LNCaP clone FGC (cell line): ENCODE measurements at places on chromosomes 2 and 18.

GRCh38 chr2:134314681-134315368, 61.0 kb downstream of the MGAT5 start:
- DNase-seq, result no peak

GRCh38 chr2:191539068-191539467, 138.9 kb upstream of the NABP1 start:
- DNase-seq, result no peak

DNA sequence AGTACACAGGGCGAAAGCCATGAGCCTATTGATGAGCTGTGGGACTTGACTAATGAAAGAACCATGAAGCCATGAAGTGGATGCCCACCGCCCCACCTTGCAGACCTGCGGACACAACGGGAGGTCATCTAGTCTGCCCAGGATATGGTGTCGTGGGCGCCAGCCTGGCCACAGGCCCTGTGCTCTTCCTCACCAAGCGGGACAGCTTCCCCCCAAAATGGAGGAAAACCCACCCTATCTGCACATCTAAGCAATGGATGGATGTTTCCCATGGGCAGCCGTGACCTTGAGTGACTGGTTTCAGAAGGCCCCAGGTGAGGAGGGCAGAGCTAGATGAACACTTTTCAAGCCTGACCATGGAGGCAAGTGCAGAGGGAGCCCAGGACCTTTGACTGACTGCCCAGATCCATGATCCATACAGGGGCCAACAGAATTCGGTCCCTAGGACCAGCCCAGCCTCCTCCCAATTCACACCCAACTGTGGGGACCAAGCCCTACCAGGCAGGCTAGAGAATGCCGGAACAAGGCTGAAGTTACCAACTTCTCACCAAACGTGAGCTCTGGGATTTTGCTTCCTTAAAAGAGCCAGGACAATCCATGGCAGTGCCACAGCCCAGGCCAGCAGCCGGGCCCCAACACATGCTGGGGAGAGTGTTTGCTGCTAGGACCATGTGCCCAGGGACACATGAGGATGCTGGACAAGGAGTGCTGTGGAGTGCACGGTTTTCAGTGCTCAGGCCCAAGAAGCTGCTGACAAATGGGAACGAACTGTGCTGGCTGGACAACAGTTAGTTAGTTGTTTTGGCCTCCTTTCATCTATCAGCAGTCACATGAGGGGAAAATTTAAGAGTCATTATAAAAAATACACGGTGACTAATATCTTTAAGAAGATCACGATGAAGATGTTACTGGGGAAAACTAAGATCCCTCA, 249.4 kb downstream of the HDAC4 start:
- no peak for DNase-seq

GRCh38 chr2:175195012-175195411, 13.5 kb upstream of the ATP5MC3 start:
- DNase-seq, result no peak

DNA sequence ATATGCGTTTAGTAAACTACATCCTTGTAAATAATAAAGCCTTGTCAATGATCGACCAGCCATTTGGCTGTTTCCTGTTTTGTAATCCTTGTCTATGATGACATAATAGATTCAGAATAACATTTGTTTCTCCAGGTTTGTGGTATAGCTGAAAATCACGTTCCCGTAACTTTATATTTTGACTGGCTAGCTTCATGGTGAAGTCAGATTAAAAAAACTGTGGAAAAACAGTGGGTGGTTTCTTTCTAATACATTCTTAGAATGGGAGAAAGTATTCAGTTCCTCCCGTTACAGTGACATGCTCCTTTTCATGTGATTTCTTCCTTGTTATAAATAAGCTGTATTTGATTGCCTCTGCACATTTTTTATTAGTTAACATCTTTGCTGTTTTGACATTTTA, 366.9 kb downstream of the NYAP2 start:
- DNase-seq, result no peak

DNA sequence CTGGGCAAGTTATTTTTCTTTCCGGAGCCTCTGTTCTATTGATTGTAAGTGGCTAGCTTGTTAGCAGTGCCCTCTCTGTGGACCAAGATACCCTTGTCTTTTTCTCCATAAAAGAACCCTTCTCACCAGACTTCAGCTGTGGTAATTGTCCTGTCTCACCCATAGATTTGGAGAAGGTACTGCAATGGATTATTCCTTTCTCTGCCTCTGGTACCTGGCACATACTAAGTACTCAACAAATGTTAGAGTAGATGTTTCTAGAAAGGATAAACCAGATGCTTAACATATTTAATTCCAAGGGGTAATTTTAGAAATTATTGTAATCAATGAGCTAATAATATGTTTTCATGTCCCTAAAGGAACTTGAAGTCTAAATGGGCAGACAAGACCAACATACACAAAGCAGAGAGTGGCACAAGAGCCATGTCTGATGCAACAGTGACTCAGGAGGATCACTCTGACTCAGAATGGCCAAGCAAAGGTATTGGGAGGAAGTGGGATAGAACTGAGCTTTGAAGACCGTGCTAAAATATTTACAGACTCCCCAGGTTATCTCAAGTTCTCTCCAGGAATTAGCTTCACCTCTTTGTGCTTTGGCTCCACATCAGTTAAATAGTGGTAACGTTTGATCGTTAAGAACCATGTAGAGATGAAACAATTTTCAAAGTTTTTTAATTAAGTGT, 129.7 kb upstream of the OSR1 start:
- DNase-seq, result no peak

DNA sequence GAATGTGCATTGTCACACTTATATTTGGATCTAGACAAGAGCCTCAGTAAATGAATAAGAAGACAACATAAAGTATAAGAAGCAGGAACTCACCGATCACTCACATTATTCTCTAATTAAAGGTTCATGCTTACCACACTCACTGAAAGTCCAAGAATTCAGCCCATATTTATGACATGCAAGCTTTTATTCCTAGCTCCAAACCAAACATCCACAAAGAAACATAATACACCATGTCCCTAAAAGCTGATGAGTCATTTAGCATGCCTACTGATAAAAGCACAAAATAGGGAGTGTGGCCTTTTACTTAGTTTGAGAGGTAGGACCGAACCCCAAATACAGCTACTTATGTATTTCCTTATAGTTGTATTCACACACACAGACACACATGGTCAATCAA, 1094.6 kb upstream of the CDH2 start:
- no peak for DNase-seq

- DNase-seq, result no peak
Measured at GRCh38 chr2:177315364-177315763, 50.8 kb upstream of the NFE2L2 start.

- no peak for DNase-seq
Measured at GRCh38 chr2:161373942-161374341, 42.2 kb upstream of the TBR1 start.

- DNase-seq, result no peak
Measured at GRCh38 chr2:20580690-20581437, 70.0 kb downstream of the HS1BP3 start.

- no peak for DNase-seq
Measured at GRCh38 chr2:177245010-177245422, 19.5 kb downstream of the NFE2L2 start.

- no peak for DNase-seq
Measured at GRCh38 chr18:63409301-63409700, 13.0 kb downstream of the VPS4B start.

GRCh38 chr2:71746946-71747501, 293.7 kb downstream of the DYSF start:
- DNase-seq, result peak; percentile 23

- DNase-seq, result no peak
Measured at GRCh38 chr2:233474308-233475160, 92.0 kb downstream of the USP40 start.

DNA sequence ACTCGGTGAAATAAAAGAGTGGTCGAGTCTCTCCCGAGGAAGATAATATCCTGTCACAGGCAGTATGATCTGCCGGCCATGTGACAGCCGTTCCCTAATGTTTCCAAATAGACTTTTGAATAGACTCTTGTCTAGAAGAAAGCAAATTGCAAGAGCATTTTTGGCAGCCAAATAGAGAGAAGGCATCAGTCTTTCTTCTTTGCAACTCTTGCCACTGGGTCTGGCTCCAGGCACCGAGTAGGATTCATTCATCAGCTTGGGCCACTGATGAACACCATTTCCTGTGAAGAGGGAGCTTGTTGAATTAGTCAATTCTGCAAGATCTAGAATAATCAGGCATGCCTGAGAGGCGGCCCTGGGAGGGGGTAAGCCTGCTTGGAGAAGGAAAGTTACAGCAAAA, 165.6 kb downstream of the KLHL29 start:
- no peak for DNase-seq

DNA sequence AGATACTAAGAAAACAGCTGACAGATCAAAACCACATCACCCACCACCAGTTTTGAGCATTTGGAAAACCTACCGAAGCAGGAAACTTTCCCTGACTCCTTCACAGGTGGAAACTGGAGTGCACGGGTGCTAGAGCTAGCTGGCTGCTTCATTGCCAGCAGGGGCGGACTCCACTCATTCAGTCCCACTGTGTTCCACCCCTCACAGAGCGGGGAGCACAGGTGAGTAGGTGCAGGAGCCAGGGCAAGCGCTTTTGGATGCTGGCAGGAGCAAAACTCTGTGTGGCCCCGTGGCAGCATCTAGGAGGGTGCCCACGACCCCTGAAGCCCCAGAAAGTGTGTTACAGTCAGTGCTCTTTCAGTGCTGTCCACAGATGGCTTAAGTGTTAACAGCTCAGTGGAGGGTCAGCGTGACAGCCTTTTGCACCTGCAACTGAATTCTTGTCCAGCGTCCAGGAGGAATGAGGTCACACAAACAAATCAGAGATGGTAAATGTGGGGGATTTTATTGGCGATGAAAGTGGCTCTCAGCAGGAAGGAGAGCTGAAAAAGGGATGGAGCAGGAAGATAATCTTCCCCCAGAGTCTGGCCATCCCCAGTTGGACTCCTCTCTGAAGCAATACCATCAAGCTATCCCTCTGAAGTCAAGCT, 71.1 kb downstream of the TMEM163 start:
- DNase-seq, result no peak

DNA sequence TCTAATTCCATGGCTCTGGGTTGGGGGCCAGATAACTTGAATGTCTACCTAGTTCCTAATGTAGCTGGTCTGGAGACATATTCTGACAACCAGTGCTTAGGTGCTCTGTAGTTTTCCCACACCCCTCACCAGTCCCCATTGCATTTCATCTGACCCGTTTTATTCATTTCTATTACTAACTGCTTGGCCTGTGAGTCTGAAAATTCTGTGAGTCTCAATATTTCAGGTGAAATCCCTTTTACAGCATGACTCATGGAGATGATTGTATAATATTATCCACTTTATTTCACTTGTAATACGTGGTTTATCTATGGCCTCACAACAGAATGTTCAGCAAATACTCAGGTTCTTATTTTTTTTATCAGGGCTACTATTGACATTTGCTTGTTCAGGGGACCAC, 103.7 kb upstream of the UGP2 start:
- no peak for DNase-seq

- DNase-seq, result no peak
Measured at GRCh38 chr2:8571301-8571791, 110.5 kb upstream of the ID2 start.

GRCh38 chr18:63312019-63312409, 7.6 kb downstream of the BCL2 start:
- DNase-seq, result no peak

- no peak for DNase-seq
Measured at GRCh38 chr2:127185705-127186104, 34.4 kb downstream of the CYP27C1 start.

DNA sequence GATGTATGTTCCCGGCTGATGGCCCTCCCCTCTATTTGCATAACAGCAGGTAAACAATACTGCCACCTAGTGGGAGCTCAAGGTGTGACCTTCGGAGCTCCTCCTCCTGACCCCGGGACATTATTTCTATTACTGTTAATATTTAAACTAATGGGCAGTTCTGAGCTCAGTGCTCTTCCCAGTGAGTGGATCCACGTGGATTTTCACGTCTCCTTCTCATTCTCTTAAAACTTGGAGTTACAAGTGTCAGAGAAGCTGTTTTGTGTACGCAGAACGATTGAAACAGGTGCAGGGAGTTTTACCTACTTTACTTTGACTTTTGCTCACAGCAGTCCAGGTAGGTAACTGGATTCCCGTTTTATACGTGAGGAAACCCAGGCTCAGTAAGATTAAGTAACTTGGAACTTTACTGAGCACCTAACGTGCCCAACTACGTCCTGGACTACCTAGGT, 127.3 kb downstream of the PRKCE start:
- peak; percentile 23 for DNase-seq

DNA sequence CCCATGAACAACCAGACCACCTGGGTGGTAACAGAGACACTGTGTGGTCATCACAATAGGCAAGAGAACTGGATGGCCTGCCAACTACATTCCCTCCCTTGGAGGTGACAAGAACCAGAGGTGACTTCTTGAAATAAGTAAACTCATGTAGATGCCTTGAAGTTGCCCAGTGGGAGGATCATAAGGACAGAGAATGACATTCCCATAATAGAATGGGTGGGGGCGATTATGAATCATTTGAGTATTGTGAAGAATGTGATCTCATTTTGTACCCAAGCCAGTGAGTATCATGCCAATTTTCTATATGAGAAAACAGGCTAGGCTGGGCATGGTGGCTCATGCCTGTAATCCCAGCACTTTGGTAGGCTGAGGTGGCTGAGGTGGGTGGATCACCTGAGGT, 211.4 kb upstream of the GYPC start:
- no peak for DNase-seq

GRCh38 chr2:121483021-121483420, 47.7 kb upstream of the RNU4ATAC start:
- DNase-seq, result no peak

- no peak for DNase-seq
Measured at GRCh38 chr2:192288295-192288694, 93.6 kb upstream of the TMEFF2 start.

GRCh38 chr2:163595028-163595427, 140.8 kb downstream of the FIGN start:
- no peak for DNase-seq

GRCh38 chr2:208274748-208275147, 8.7 kb downstream of the PIKFYVE start:
- no peak for DNase-seq

- no peak for DNase-seq
Measured at GRCh38 chr2:73917696-73918207, 8.9 kb upstream of the DGUOK start.

DNA sequence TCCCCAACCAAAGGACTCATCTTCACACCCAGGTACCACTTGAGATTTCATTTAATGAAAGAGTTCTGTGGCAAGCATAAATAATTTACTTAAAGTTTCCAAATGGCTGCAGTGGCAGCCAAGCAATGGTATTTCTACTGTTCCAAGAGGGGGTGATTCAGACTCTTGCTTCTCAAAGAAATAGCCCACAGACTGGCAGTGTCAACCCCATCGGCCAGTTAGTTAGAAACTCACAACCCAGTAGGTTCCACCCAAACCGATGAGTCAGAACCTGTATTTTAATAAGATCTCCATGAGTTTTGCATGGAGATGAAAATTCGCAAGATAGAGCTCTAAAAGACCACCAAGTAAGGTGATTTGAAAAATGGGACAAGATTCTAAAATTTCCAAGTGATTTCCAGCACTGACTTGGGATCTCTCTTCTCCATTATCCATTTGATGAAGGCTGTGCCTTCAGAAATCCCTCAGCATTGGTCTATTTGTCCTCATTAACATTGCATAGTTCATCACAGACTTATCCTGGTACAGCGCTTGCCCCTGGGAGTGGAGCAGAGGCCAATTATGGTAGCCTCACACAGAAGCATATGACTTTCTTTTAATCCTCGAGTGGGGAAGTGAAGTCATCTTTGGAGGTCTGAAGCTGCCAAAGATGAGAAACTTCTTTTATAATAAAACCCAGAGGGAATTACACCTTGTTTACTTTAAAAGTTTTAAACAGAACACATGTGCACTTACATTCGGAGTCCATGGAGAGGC, 361.4 kb upstream of the ID2 start:
- no peak for DNase-seq
